Heart left ventricle (tissue), 16 donors: ENCODE measurements at places on chromosomes 3 and 15. TPM values are rescaled to one million over a fixed set of nuclear protein-coding genes. Genes with fewer than 3 reads are reported as not detected.

- no peak for DNase-seq
Observed at GRCh38 chr15:52180196-52180835, 10.9 kb downstream of the GNB5 start.

Gene NR1D2
- 7.5 TPM for polyA plus RNA-seq

GRCh38 chr3:5499404-5499803 is 311.9 kb downstream of the EDEM1 start:
- DNase-seq: no peak

DNA sequence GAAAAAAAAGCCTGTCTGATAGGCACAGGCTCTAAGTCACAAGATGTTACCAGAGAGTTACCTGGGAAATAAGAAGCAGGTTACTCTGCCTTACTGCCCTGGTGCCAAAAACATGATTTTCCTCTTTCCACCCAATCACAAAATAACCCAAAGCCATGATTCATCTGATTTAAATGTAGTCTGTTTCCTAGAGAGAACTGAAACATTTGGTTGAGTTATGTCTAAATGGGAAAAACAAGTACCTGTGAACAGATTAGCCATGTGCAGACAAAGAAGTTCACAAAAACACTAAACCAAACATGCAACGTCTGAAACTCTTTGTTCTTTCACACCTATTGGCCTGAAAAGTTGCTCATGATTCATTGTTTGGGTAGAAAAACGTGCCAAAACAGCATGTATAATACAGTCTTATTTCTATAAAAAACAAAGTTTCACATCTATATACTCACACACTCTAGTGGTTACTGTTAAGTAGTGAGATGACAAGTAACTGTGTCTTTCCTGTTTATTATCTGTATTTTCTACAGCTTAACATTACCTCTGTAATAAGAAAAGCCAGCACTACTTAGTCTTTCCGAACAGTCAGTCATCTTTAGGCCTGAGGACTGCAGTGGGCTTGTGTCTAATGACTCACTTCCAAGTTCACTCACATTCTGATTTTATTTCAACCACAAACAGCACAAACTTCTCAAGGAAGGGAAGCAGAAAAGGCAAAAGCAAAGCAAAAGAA is 30.2 kb downstream of the FAM174B start:
- DNase-seq: no peak

Gene UQCC5
- polyA plus RNA-seq: 45.2 TPM

DNA sequence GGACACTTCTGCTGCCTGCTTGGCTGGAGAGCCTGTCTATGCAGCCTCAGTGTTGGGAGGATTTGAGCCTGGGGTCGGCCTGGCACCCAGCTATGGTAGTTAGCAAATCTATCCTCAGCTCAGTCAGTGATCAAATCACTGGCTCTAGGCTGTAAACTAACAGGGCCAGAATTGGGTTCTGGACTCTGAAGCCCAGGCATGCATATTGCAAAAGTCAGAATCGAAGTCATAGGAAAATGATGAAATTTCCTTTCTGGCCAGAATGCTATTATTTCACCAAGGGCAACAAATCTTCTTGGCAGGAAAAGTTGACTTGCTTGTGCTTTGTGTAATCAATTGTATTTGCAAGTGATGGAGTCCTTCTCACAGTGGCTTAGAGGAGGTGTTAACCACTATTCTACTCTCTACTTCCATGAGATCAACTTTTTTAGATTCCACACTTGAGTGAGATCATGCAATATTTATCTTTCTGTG is 482.6 kb upstream of the TPRG1 start:
- DNase-seq: no peak

DNA sequence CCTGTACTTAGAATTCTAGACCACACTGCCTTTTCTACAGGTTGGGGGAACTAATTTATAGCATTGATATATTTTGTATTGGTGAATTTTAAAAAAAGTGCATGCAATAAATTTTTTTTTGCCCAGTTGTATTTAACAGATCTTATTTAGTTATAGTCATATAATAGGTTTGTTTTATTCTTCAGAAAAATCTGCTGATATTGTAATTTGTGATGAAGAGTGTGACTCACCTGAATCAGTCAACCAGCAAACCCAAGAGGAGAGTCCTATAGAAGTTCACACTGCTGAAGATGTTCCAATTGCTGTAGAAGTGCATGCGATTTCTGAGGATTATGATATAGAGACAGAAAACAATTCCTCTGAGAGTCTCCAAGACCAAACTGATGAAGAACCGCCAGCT is 10.3 kb downstream of the ZNF639 start:
- DNase-seq: no peak

- no peak for DNase-seq
Observed at GRCh38 chr15:58074452-58074851, 8.9 kb upstream of the ALDH1A2 start.

Gene C15orf62
- polyA plus RNA-seq: 0.06 TPM
